Lower leg skin (tissue), 4 donors: ENCODE measurements at places on chromosomes 5 and 9.
A peak's percentile ranks its signal among the peaks of the same experiment; 100 is the strongest.

- no peak for DNase-seq
Measured at GRCh38 chr5:109080896-109081295, 328.9 kb downstream of the PJA2 start.

DNA sequence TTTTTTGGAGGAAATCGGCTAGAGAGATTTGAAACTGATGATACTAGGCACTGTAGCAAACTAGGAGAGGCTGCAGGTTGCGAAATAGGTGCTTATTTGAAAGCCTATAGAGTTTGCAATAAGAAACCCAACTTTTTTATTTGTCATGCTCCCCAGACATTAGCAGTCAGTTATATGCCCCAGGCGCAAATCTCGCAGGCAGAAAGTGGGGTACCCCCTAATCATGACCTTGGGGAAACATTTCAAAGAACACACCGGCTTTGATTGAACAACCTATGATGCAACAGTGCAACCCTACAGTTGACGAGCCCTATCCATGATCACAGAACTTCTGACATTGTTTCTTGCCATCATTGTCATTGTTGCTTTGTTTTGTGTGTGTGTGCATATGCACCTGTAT is 510.5 kb downstream of the RAB3C start:
- DNase-seq = no peak

DNA sequence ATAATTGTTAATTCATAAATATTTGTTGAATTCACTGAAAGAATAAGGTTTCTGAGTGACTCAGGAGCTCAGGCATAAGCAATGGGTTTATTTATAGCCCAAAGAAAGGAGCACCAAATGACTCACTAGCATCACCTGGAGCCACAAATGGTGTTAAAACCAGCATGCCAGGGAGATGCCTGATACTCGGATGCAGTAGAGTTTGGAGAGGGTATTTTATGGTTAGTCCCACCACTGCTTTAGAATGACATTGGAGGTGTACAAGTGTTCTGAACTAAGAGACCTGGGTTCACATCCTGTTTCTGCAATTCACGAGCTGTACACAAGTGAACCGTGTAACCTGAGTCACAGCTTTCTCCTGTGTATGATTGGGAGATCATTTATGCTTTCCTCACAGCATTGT is 25.2 kb downstream of the CCL28 start:
- DNase-seq = no peak

- DNase-seq = no peak
Measured at GRCh38 chr9:119458068-119458467, 88.8 kb upstream of the BRINP1 start.

GRCh38 chr9:19631181-19631580 is 157.7 kb downstream of the SLC24A2 start:
- DNase-seq = no peak

DNA sequence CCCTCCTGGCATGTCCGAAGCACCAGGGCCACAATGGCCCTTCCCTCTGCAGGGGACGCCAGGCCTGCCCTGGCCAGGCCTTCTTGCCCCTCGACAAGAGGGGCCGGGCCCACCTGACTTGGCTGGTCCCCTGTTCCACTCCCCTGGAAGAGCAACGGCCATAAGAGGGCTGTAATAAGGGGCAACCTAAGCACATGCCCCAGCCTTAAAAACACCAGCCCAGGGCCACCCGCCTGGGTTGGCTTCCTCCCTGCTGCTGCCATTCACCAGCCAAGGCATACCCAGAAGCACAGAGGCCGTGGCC is 8.5 kb downstream of the GFPT2 start:
- no peak for DNase-seq

GRCh38 chr5:51632793-51633192 is 249.5 kb downstream of the ISL1 start:
- DNase-seq = no peak

- no peak for DNase-seq
Measured at GRCh38 chr5:126851501-126852011, 74.6 kb downstream of the LMNB1 start.

GRCh38 chr5:68297656-68298055 is 82.1 kb downstream of the PIK3R1 start:
- DNase-seq = no peak

GRCh38 chr9:101487443-101487840 is 46.2 kb upstream of the RNF20 start:
- no peak for DNase-seq

DNA sequence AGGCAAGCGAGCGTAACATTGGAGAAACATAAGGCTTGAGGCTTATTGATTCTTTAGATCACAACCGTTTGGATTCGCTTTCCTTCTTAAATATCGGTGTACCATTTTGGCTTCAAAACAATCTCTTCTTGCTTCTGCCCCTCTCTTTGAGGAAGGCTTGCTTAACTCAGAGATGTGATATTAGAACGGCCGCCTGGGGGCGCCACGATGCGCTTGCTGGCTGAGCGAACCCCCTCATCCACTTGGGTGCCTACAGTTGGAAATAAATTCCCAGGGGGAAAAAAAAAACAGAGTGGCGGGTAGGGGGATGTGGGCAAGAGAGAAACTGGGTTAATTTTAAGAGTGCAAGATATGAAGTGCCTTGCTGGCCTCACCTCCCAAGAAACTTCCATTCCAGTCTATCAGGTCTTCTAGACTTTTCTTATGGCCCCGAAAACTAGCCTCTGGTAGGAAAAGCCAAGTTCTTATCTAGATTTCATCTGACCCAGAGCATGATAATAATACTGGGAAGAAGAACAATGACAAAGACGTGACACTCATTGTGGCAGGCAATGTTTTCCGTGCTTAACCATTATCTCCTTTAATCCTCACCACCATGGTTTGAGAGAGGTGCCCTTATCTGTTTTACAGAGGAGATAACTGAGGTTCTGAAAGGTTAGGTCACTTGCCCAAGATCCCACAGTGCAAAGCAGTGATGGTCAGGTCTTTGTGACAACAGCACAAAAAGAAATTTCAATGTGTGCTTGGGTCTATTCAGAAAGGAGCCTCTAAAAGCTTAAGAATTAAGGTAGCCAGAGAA is 115.8 kb downstream of the DPYSL3 start:
- DNase-seq = no peak

DNA sequence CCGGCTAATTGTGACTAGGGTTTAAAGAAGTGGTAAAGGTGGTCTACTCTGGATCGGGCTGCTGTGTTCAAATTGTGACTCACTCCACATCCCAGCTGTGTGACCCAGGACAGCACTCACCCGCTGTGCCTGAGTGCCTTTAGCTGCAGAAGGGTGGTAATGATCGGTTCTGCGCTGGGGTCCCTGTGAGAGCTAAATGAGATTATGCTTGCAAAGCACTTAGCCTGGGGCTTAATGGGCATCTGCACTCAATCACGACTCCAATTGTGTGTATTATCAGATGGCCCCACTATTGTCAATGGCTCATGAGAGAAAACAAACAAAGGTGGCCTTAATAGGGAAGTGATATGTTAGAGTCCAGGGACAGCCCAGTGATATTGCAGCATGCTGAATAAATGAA is 25.1 kb upstream of the TBC1D2 start:
- no peak for DNase-seq

GRCh38 chr5:148799737-148800527 is 26.5 kb upstream of the ADRB2 start:
- no peak for DNase-seq

DNA sequence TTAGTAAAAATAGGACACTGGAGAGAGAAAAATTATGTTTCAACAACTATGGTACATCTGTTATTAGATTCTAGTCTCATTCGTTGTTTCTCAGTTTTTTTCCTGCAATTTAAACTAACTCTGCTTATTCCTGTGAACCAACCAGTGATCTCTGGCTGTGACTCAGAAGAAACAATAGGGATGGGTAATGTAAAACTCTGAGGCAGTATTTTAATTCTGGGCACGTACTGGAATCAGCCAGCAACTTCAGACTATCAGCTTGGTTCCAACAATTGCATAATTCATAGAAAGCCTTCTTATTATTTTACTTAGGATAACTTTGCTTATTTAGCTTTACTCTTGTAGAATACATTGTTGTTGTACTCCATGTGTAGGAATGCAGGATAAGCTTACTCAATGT is 28.8 kb downstream of the MLLT3 start:
- no peak for DNase-seq

- DNase-seq = no peak
Measured at GRCh38 chr5:163880302-163880701, 374.9 kb downstream of the MAT2B start.

GRCh38 chr9:98925956-98926355 is 17.8 kb upstream of the COL15A1 start:
- DNase-seq = no peak

DNA sequence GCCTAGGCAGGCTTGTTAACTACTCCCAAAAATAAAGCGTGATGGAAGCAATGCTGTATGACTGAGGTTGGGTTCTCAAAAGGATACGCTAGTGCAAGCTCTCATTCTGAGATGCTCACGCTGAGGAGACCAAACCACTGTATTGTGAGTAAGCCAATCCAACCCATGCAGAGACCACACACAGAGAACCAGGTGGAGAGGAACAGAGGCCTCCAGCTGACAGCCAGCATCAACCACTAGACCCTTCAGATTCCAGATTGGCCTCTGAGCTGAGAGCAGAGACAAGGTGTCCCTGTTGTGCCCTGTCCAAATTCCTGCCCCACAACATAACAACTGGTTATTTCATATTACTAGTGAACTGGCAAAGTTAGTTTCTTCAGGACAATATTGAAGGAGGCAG is 4.5 kb downstream of the TSTD2 start:
- no peak for DNase-seq

- no peak for DNase-seq
Measured at GRCh38 chr5:87827539-87827938, 414.8 kb upstream of the CCNH start.

- DNase-seq = no peak
Measured at GRCh38 chr5:123559434-123559775, 47.4 kb downstream of the CSNK1G3 start.

GRCh38 chr5:142360607-142361120 is 35.8 kb upstream of the SPRY4 start:
- DNase-seq = no peak

GRCh38 chr5:180850434-180851078 is 10.5 kb downstream of the ZFP62 start:
- DNase-seq = no peak

DNA sequence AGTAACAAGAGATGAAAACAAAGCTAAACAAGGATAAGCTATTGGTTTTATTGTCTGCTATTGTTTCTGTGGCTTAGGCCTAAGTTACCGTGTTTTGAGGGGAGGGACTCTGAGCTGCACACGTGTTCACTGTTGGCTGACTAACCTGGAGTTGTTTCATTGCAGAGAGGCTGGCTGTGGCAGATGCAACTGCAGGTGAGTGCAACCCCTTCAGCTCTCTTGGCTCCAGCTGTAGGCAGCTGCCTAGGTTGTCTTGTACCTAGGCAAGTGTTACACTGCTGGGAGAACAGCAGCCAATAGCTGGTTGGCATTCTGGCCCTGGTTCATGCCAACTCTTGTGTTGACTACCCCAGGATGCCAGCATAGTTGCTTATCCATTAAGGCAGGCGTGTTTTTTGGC is 17.6 kb upstream of the MATR3 start:
- DNase-seq = no peak

DNA sequence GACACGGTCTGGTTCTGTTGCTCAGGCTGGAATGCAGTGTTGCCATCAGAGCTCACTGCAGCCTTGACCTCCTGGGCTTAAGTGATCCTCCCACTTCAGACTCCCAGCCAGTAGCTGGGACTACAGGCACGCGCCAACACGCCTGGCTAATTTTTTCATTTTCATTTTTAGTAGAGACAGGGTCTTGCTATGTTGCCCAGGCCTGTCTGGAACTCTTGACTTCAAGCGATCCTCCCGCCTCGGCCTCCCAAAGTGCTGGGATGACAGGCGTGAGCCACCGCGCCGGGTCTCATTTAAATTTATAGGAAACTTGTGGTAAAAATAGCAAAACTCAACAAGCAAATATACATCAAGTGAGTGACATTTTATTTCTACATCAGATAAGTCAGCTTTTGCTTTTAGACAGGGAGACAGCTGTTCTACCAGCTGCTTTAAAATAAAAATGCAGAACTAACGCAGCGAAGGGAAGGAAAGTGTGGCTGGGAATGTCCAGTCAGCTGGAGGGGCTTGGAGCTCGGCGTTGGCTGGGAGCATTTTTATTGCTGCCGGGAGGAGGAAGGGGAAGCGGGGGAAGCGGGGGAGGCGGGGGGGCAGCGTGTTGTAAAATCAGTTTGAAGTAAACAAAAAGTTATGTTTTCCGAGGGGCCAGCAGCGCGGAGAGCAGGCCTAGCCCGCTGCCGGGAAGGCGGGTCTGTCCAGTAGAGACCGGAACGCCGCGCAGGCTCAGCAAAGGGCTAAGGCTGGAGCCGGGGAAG is 707 bp upstream of the ZFYVE16 start:
- DNase-seq = peak; percentile 85

DNA sequence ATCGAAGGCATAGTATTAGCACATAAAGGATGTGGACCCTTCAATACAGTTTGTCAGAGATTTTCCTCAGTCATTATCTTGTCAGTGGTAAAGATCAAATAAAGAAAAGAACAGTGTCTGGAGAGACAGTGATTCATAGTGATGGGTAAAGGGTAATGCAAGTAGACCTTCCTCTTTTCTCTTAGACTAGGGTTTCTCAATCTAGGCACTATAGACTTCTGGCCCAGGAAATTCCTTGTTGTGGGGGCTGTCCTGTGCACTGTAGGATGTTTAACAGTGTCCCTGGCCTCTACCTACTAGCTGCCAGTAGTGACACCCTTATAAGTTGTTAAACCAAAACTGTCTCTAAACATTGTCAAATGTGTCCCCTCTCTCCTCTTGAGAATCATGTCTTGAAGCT is 6.9 kb downstream of the CAMK4 start:
- DNase-seq = no peak

DNA sequence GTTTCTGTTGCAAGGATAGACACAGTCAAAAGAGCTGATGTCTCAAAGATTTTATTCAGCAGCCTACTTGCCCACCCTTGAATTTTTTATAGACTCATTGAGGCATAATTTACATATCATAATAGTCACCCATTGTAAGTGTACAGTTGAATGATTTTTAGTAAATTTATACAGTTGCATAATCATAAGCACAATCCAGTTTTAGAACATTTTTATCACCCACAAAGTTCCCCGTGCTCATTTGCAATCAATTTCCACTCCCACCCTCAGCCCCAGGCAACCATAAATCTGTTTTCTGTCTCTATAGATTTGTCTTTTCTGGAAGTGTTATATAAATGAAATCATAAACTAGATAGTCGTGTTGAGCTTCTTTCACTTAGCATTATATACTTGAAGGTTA is 517.7 kb downstream of the TLE1 start:
- DNase-seq = no peak

- DNase-seq = no peak
Measured at GRCh38 chr5:77046416-77047073, 16.3 kb downstream of the AGGF1 start.

- no peak for DNase-seq
Measured at GRCh38 chr9:84573083-84573482, 96.4 kb upstream of the NTRK2 start.

DNA sequence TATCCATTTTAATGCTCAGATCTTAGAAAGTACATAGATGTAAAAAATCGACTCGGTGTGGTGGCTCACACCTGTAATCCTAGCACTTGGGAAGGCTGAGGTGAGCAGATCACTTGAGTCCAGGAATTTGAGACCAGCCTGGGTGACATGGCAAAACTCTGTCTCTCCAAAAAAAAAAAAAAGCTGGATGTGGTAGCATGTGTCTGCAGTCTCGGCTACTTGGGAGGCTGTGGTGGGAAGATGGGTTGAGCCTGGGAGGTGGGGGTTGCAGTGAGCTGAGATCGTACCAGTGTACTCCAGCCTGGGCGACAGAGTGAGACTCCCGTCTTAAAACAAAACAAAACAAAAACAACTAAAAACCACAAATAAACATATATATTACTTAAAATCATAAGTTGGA is 61.4 kb downstream of the RASA1 start:
- no peak for DNase-seq
